Cardiac ventricle fibroblast (primary cell): ENCODE measurements at places on chromosomes 16 and 17. TPM values are rescaled to one million over a fixed set of nuclear protein-coding genes. Genes with fewer than 3 reads are reported as not detected.

PLLP gene
- 0.20 and 0.37 TPM in 2 replicates for total RNA-seq

HBA2 gene
- 4.3 TPM in 1 of 2 replicates, not detected in the other for total RNA-seq

CLDN9 gene
- not detected in 2 replicates for total RNA-seq

BCO1 gene
- not detected in 2 replicates for total RNA-seq

KRT25 gene
- total RNA-seq: not detected in 2 replicates

CRYM gene
- total RNA-seq: 1.4 and 1.8 TPM in 2 replicates

ZACN gene
- not detected in 2 replicates for total RNA-seq

CCL18 gene
- total RNA-seq: not detected in 2 replicates

CTDNEP1 gene
- 78.3 and 99.5 TPM in 2 replicates for total RNA-seq

RASL10B gene
- 2.4 and 2.6 TPM in 2 replicates for total RNA-seq

NTN3 gene
- total RNA-seq: 1.1 TPM in 1 of 2 replicates, not detected in the other

GAS2L2 gene
- 0.44 TPM in 1 of 2 replicates, not detected in the other for total RNA-seq

PIGS gene
- total RNA-seq: 46.3 and 60.7 TPM in 2 replicates
